Activated CD4-positive, alpha-beta T cell treated with anti-CD3 and anti-CD28 coated beads, Interleukin-10, Interleukin-2, amounts not matched to agents 100 ng/mL and 50 ng/mL, durations not matched to agents 16 hours and 8 hours (primary cell): ENCODE measurements at places on chromosomes 5 and 9.
A peak's percentile ranks its signal among the peaks of the same experiment; 100 is the strongest.

DNA sequence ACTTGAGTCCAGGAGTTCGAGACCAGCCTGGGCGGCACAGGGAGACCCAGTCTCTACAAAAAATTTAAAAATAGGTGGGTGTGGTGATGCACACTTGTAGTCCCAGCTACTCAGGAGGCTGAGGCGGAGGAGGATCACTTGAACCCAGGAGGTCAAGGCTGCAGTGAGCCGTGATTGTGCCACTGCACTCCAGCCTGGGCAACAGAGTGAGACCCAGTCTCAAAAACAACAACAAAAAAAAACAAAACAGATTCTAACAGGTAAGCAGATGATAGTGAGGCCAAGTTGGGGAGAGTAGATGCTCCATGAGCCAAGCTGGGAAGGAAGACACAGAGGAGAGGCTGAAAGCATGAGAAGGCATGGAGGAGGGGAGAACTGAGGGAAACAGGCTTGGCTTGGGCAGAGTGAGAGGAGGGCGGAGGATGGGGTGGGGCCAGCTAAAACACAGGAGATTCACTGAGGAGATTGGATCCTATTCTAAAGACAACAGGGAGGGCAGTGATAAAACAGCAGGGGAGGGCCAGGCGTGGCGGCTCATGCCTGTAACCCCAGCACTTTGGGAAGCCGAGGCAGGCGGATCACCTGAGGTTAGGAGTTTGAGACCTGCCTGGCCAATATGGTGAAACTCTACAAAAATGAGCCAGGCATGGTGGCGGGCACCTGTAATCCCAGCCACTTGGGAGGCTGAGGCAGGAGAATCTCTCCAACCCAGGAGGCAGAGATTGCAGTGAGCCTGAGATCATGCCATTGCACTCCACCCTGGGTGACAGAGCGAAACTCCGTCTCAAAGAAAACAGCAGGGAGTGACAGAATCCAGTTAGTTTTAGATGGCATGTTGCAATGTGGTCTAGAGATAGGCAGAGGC, 8.4 kb downstream of the RPS14 start:
- no peak for DNase-seq

DNA sequence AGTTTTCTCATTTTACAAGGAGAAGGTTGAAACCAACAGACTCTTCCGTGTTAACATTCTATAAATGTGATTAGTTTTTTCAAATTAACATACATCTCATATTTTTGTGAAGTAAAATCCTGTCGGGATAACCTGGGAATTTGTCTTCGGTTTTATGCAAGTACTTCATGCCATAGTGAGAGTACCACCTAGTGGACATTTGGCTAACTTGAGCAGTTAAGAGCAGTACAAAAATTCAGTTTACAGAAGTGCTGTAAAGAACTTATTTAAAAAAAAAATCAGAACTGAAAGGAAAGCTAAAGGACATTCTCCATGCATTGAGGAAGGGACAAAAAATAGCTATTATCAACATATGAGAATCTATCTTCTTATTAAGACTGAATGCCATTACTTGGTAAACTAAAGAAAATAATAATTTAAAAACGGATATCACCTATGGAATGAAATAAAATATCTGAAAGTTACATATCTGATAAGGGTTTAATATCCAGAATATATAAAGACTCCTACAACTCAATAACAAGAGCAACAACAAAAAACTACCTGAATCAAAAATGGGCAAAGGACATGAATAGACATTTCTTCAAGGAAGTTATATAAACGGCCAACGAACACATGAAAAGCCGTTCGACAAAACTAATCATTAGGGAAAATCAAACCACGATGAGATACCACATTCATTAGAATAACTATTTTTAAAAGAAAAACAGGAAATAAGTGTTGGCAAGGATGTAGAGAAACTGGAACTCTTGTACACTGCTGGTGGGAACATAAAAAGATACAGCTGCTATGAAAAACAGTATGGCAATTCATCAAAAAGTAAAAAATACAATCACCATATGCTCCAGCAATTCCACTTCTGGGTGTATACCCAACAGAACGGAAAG, 117.0 kb upstream of the GNA14 start:
- no peak for DNase-seq

- DNase-seq: peak; percentile 33
Observed at GRCh38 chr9:86099701-86100364, 475 bp upstream of the GOLM1 start.

GRCh38 chr9:21454149-21454548, 13.9 kb downstream of the IFNA1 start:
- DNase-seq: no peak

- no peak for DNase-seq
Observed at GRCh38 chr9:125932746-125933455, 185.7 kb downstream of the PBX3 start.

DNA sequence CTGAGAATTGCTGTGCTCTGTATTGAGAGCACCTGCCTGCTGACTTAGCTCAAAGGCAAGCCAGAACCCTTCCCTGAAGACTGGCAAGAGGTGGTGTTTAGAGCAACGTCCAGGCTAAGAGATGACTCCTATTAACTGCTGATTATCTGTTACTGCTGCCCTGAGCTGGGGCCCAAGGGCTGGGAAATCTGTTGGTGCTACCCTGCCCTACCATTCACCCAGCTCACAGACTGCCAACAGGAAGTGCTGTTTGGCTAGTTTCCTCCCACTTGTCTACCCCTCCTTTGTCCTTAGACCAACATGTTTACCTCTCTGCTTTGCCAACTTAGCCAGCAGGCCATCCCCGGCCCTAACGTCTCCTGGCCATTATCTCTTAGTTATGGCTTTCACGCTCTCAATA, 6.9 kb downstream of the RAB24 start:
- no peak for DNase-seq

- DNase-seq: no peak
Observed at GRCh38 chr5:179303451-179304200, 41.6 kb downstream of the ADAMTS2 start.

- DNase-seq: no peak
Observed at GRCh38 chr5:38927470-38927869, 81.7 kb downstream of the OSMR start.

GRCh38 chr5:68033961-68034571, 181.5 kb upstream of the PIK3R1 start:
- DNase-seq: no peak

DNA sequence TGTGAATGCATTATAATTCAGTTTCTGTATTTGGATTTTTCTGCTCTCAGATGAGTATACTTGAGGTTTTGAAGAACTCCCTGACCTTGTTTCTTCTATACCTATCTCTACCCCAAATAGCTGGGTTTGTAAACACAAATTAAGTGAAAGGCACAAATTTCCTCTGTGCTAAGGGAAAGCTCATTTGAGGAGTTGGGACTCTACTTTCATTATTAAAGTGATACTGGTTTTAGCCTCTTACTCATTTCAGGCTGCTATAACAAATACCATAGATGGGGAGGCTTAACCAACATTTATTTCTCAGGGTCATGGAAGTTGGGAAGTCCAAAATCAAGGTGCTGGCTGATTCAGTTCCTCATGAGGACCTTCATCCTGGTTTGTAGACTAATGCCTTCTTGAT, 97.2 kb upstream of the ANKH start:
- DNase-seq: no peak

DNA sequence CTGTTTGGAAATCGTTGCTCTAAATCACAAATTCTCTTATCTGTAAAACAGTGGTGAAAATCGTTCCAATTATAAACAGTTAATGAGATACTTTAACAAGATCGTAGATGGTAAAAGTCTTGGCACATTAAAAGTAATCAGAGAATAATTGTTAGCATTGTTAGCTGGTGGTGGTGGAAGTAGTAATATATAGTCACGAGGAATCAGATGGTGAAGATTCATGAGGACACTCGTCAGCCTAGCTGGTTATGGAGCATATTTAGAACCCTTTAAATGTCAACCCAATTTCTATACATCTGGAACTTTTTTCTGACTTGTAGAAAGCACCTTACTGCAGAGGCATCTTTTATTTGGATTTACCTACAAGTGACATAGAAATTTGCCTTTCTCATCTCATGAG, 190.8 kb downstream of the TLE1 start:
- DNase-seq: no peak

- DNase-seq: peak; percentile 26
Observed at GRCh38 chr5:137695651-137696428, 40.0 kb downstream of the KLHL3 start.

DNA sequence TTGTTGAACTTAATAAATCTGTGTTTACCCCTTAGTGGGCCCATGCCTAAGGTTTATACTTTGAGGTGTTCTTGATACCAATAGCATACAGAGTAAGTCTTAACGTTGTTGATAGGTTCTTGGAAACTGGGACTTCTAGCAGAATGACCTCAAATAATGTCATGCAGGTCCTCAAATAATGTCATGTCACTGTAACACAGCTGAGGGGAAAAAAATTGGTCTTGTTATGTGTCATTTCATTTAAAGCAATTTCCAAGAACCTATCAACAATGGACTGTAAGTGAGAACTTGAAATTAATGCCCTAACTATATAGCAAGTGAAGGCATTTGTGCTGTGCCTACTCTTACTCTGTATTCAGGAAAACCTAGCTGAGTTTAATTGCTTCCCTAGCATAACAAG, 7.2 kb downstream of the DNAJA1 start:
- no peak for DNase-seq

- no peak for DNase-seq
Observed at GRCh38 chr5:116358911-116359418, 215.7 kb downstream of the SEMA6A start.

DNA sequence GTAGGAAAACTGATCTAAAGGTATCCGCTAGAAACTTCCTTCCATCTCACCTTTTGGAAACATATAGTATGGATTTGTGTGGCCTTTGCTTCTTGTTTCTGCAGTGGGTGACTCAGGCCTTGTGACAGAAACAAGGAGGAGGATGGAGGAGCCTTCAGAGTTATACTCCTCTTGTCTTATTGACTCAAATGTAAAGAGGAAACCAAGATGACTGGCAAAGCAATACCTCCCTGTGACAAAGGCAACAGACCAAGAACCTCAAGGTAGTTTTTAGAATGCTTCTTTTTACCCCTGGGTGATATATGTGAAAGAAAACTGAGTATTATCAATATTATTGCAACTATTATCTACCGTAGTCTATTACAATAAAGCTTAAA, 123.3 kb upstream of the SLIT3 start:
- no peak for DNase-seq

DNA sequence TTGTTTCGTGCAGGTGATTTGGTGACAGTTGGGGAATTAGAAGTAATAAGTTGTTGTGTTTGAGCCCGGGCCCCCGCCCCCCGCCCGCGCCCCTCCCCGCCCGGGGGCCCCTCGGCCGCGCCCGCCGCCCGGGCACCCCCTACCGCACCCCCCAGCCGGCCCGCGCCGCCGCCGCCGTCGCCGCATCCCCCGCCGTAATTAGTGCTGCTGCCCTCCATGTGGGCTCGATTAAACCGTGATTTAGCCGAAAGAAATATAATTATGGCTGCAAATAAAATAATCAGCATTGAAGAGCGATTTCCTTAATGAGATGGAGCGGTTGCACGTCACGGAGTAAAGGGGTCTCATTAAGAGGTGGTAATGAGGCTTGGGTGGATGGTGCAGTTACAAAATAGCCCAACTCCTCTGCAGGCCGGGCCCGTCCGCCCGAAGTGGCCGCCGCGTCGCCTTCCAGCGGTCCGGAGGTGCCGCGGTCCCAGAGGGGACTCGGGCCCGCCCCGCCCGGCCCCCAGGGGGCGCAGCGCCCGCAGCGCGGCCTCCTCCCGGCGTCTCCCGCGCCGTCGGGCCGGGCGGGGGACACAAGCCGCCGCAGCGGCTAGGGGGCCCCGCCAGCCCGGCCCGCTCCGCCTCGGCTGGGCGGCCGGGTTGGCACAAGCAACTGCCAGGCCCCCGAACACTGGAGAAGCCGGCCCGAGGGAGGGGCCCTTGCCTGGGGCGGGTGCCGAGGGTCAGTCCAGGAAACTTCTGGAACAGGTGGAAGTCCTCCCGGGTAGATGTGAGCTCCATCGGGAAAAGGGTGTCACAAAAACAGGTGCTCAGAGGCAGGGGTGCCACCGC, 6.9 kb upstream of the OTP start:
- peak; percentile 45 for DNase-seq

- no peak for DNase-seq
Observed at GRCh38 chr5:75469017-75469416, 42.4 kb downstream of the CERT1 start.

- DNase-seq: no peak
Observed at GRCh38 chr5:155332618-155333017, 319.1 kb downstream of the KIF4B start.

- no peak for DNase-seq
Observed at GRCh38 chr5:111488353-111488752, 24.0 kb downstream of the STARD4 start.

- DNase-seq: no peak
Observed at GRCh38 chr9:110559869-110560268, 19.7 kb downstream of the SVEP1 start.

DNA sequence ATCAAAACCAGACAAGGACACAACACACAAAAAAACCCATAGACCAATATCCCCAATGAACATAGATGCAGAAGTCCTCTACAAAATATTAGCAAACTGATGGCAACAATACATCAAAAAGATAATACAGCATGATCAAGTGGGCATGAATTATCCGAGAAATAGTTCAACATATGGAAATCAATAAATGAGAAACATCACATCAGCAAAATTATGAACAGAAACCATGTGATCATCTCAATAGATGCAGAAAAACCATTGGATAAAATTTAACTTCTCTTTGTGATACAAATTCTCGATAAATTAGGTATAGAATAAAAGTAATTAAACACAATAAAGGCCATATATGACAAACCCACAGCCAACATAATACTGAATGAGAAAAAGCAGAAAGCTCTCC, 69.6 kb downstream of the C9 start:
- DNase-seq: no peak

GRCh38 chr5:5141625-5142525, 1.7 kb downstream of the ADAMTS16 start:
- peak; percentile 48 for DNase-seq

GRCh38 chr5:89342106-89342876, 459.3 kb upstream of the MEF2C start:
- no peak for DNase-seq

DNA sequence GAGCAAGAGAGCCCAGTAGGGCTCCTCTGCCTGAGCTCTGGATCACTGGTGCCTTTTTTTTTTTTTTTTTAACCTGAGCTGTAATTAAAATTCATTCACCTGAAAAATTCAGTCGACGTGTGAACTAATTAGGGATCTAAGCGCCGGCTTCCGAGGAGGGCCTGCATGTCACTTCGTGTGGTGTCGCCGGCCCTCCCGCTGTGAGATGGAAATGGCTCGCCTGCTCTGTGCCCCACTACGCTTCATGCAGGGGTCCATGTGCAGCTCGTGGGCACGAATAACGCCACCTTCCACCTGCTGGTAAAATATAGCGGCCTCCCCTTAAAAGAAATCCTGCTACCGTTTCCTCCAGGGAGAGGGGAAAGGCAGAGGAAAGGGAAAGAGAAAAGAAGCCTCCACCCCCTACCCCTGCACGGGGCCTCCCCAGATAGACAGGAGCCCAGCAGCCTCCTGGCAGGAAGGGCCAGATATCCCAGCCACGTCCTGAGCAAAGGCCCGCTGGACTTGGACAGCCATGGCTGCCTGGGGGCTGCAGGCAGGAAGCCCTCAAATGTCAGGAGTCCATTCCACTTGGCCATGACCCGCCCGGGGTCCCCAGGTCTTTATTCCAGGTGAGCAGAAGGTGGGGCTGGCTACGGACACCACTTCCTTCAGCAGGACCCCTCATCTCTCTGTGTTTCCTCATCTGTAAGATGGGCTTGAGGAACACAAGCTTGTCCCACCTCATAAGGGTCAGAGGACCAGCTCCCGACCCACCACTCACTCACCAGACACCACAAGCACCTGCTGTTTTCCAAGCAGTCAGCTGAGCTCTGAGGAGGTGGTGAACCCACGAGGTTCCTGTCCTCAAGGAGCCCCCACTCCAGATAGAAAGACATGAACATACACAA, 38.2 kb upstream of the ZNF354A start:
- no peak for DNase-seq

- no peak for DNase-seq
Observed at GRCh38 chr5:166602271-166602670, 1689.2 kb upstream of the WWC1 start.
